ENCODE measurements at places on chromosomes 1 and 21.

- no peak for DNase-seq
Observed at GRCh38 chr1:21691739-21692138, 22.6 kb upstream of the RAP1GAP start.

DNA sequence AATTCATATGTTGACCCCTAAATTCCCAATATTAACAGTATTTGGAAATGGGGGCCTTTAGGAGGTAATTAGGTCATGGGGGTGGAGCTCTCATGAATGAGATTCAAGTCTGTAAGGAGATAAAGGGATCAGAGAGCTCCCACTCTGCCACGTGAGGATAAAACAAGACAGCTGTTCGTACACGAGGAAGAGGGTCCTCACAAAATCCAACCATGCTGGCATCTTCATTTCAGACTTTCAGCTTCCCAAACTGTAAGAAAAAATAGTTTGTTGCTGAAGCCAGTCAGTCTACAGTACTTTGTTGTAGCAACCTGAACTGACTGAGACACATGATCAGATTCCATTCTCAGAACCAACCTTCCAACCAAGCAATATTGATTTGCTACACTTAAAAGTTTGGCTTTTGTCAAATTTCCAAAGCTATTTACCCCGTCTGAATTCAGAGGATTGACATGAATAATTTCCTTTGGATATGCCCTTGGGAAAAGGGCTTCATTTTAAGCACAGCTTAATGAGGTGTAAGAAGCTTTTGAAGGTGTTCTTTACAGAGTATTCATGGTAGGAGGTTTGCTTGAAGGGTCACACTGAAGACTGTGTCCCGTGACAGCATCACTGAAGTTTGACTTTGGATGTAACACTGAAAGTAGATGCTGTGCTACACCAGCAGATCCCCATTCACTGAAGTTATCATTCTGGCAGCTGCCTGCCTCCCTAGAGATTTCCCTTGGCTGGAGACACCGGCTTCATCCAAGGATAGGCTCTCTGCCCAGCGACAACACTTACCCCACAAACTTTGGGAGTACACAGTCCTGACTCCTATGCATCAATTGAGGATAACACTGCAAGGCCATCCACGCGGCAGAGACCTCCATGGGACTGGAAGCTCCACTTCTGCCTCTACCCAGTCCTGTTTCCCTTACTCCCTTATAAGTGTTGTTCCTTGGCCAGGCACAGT lies 4.9 kb upstream of the OMA1 start:
- no peak for DNase-seq

DNA sequence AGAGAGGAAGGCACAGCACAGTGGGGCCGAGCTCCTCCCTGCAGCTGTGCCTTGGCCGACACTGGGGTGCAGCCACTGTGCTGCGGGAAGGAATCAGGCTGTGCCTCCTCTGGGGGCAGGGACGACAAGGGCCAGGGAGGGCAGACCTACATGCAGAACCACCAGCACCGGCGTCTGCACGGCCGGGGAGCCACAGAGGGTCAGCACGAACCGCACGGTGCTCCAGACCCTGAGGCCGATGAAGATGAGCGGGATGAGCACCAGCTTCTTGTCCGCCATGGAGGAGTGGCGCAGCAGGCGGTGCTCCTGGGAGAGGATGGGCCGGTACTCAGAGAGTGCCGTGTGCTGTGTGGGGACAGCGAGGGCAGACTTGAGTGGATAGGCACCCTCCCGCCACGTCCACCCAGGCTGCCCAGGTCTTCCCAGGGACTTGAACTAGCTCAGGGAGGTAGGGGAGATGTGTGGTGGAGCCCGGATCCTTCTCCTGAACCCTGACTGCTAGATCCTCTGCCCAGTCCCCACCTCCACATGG lies 23.5 kb downstream of the GPR157 start:
- DNase-seq: no peak

DNA sequence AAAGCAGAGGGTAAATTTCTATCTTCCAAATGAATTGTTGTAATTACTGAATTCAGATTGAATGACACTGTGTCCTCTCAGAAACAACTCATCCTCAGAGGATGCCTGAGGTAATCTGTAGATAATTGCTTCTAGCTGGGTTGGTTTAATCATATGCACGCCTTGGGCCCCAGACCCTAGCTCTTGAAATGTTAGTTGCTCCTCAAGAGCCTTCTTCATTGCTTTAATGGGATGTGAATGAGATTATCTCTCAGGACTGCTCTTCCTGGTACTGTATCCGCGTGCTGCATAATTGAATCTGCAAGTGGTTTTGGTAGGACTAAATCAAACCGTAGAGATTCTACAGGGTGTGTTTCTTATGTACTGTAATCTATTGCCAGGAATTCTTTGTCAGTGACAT lies 569.3 kb upstream of the NEGR1 start:
- no peak for DNase-seq

DNA sequence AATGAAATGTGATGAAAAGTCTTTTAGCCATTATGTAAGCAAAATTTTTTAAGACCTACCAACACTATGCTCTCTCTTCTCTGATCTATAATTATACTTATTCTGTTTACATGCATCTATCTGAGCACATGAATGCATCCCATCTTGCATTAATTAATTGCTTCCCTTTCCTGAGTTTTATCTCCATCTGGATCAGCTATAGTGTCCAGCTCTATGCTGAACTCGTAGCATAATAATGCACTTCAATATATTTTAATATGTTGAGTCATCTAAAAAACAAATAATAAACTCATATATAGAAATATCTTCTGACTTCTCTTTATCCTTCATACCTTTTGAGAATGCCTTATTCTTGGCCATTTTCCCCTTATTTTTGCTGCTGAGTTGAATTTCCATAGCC lies 1097.8 kb downstream of the TTLL7 start:
- DNase-seq: no peak

DNA sequence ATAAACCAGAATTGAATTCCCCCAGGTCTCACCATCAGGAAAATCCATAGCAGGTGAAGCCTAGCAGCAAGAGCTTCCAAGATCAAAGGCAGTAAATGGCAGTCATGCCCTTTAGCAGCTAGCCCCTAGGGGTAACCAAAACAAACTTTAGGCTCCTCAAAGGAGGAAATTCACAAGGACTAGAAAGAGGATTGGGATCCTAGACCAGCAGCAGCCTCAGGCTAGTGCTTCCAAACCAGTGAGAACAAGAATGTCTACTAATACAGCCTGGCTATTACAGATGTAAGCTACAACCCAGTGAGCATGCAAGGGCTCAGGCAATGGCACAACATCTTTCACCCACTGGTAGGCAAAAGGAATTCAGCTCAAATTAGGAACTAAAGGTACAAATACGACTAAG lies 11.1 kb upstream of the RIMKLA start:
- no peak for DNase-seq

DNA sequence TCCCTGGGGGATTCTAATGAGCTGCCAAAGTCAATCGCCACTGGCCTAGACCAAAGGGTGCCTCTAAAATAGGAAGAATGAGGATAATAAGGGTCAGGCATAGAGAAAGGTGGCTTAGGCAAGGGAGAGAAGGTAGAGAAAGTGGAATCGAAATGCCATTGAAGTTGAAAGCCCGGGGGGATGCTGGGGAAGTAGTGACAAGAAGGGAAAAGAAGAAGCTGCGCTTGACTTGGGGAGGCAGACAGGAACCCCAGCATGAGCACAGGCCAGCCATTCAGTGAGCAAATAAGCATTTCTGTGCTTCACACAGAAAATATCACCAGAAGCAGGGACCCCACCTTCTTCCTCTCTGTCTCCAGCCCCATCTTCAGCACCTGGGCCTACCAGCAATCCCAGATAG lies 1.5 kb downstream of the CD2 start:
- DNase-seq: no peak

DNA sequence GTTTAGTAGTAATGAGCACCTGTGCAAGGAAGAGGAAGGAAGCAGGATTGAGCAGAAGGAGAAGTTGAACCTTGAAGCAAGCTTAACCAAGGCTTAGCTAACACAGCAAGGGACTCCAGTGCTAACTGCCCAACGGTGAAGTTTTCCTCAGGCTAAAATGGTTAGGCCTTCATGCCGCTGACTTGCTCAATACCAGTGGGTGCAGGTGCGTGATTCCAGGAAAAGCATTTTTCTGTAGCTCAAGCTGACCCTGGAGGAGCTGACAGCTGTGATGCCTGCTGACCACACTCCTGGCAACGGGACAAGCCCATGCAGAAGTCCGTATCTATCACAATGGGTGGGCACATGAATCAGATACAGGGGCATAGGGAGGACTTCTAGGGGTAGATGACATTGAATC lies 76.5 kb upstream of the FGGY start:
- DNase-seq: no peak

DNA sequence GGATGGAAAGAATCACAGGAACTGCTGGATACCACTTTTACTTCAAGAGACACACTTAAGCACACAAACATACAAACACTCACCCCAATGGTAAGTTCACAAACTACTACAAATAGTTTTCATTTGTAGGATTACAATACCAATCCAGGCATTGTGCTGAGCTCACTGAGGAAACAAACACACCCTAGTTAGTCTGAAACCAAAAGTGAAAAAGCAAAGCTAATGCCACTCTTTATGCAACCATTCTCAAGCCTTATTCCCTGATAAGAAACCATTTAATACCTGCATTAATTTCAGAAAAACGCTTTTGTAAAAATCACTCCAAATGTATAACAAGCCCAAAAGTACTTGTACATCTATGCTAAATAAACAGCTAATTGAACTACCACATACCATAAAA lies 38.3 kb downstream of the RNF115 start:
- no peak for DNase-seq

- DNase-seq: no peak
Observed at GRCh38 chr1:64686828-64687724, 57.8 kb upstream of the RAVER2 start.

DNA sequence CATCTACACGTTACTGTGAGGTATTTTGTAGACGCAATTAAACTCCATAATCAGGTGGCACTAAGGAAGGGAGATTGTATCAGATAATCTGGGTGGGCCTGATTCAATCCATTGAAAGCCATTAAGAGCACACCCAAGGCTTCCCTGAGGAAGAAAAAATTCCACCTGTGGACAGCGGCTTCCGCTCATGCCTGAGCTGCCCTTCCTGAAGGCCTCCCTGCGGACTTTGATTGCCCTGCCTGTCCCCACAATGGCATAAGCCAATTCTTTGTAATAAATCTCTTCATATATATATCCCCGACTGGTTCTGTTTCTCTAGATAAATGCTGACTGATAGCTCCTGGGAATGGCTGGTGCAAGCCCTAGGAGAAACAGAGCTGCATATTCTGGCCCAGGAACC lies 138.3 kb downstream of the TGFBR3 start:
- no peak for DNase-seq

DNA sequence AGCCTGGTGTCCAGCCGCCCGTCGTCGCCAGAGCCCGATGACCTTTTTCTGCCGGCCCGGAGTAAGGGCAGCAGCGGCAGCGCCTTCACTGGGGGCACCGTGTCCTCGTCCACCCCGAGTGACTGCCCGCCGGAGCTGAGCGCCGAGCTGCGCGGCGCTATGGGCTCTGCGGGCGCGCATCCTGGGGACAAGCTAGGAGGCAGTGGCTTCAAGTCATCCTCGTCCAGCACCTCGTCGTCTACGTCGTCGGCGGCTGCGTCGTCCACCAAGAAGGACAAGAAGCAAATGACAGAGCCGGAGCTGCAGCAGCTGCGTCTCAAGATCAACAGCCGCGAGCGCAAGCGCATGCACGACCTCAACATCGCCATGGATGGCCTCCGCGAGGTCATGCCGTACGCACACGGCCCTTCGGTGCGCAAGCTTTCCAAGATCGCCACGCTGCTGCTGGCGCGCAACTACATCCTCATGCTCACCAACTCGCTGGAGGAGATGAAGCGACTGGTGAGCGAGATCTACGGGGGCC lies 1.2 kb downstream of the OLIG2 start:
- DNase-seq: no peak

- no peak for DNase-seq
Observed at GRCh38 chr1:240965581-240966091, 353.7 kb upstream of the GREM2 start.

- DNase-seq: peak; percentile 48
Observed at GRCh38 chr1:15501208-15502032, 22.6 kb downstream of the CASP9 start.

DNA sequence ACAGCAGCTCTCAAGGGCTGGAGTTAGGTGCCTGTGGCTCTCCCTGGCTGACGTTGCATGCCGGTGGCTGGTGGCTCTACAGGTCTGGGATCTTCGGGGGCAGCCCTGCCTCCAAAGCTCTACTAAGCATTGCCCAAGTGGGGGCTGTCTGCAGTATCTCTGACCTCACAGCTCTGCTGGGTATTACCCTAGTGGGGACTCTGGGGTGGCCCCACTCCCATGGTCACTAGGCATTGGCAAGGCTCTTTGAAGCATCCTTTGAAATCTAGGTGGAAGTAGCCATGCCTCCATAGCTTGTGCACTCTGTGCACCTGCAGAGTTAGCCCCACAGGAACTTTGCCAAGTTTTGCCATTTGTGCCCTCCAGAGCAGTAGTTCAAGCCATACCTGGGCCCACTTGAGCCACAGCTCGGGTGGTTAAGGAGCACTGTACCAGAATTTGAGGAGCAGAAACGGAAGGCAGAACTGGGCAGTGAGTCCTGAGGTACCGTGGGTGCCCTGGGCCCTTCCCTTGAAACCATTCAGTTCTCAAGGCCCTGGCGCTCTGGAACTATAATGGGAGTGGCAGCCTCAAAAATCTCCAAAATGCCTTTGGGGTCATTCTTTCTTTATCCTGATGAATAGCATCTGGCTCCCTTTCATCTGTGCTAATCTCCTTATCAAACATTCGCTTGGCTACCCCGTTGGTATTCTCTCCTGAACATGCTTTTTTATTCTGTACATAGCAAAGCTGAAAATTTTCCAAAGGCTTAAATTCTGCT lies 15.4 kb downstream of the GJA4 start:
- no peak for DNase-seq

DNA sequence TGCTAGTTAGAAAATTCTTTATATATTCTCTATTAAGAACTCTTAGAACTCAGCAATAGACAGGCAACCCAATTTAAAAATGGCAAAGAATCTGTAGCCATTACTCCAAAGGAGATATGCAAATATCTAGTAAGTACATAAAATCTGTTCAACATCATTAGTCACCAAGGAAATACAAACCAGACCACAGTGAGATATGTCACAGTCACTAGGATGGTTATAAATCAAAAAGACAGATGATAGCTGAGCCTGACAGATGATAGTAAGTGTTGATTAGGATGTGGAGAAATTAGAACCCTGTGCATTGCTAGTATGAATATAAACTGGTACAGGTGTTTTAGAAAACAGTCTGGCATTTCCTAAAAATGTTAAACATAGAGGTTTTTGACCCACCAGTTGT lies 26.6 kb downstream of the SRSF11 start:
- no peak for DNase-seq

- no peak for DNase-seq
Observed at GRCh38 chr1:14824314-14824915, 225.9 kb downstream of the KAZN start.

GRCh38 chr21:46210378-46211136 lies 18.0 kb downstream of the LSS start:
- DNase-seq: no peak

DNA sequence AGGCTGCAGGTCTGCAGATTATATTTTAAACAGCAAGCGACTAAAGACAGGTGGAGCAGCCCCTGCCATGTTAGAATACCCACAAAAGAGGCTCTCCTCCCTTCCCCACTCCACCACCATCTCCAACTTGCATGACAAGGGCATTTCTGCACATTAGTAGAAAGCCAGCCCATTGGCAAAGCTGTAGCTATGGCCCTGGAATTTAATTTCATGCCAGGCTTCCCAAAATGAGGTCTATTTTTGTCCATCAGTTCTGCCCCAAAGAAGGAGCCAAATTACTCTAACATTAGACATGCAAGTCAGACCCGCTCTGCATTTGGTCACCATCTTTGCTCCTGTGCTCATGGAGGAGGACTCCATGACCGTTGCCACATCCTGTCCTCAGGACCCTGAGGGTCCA lies 115.2 kb downstream of the LAMC2 start:
- no peak for DNase-seq

GRCh38 chr1:178798232-178798861 lies 72.5 kb downstream of the ANGPTL1 start:
- no peak for DNase-seq
